Activated T-helper 2 cell treated with anti-CD3 and anti-CD28 coated beads, Interferon-gamma antibody, Interleukin-2, Interleukin-4, amounts not matched to agents 10 μg/mL and 5 μg/mL and 100 μg/mL, durations not matched to agents 14 hours and 24 hours and 36 hours (primary cell): ENCODE measurements at places on chromosomes 7 and 10. TPM values are rescaled to one million over a fixed set of nuclear protein-coding genes. Genes with fewer than 3 reads are reported as not detected.

The KCNH2 gene
- 0.30 and 0.41 TPM in 2 replicates for total RNA-seq

The FGFR2 gene
- not detected in 2 replicates for total RNA-seq

The COL1A2 gene
- total RNA-seq: 1.4 and 1.5 TPM in 2 replicates

The SLC13A1 gene
- not detected in 2 replicates for total RNA-seq

GRCh38 chr10:102583435-102584417 is 60.6 kb upstream of the TRIM8 start:
- DNase-seq: peak; percentile 73

- no peak for DNase-seq
These were observed 470.4 kb upstream of the IGFBP3 start for GRCh38 chr7:46391231-46392201.

GRCh38 chr7:132614428-132615318 is 38.4 kb upstream of the PLXNA4 start:
- no peak for DNase-seq

DNA sequence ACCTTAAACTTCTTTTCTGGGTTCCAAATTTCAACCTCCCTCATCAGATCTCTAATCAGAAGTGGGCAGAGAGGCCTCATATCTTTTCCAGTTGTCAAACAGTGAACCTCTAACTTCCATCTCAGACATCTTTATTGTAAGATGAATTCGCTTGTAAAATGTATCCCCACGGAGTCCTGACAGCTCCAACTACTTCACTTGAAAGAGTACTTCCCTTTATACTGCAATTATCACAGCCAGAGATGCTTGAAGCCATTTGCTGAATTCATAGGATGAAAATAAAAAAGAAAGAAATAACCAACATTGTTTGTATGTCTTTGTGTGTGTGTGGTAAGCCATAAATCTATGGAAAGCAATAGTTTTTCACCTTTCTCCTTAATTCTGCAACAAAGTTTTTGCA is 175.2 kb downstream of the GRM3 start:
- DNase-seq: no peak
